ENCODE measurements at places on chromosomes 1 and 21. TPM values are rescaled to one million over a fixed set of nuclear protein-coding genes. Genes with fewer than 3 reads are reported as not detected.

DNA sequence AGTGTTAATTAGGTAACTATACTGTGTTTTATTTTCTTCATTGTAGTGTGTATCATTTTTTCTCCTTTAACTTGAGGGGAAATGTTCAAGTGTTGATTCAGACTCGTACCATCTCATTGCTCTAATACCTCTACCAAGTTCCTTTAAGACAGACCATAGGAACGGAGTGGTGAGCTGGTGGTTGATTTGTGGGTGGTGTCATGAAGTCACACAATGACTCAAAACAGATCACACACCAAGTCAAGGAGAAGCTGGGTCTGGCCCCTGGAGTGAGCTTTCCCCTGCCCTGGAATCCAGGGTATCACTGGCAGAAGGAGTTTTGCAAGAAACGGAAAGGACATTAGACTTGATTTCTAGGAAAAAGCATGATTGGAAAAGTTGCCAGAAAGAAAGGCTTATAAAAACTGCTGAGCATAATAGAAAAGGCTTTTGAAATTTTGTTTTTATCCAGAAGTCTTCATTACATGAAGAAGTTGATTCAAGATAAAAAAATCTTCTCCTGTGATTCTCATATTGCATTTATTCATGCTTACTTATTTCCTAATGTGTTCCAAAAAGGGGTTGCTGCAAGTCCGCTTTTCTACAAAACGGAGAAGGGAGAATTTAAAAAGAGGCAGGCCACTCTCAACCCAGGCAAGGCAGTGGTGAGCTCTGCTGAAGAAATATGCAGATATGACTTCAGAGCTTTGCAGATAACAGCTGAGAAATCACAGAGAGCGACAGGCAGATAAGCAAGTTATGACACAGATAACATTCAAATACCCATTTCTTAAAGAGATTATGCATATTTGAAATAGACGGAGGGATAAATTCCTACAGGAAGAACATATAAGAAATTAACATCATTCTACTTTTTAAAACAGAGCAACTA, 79.7 kb downstream of the TBX19 start:
- H3K27ac ChIP-seq = no peak overlapping the region
- no peaks in the 10 kb centered on the region for H3K36me3 ChIP-seq
- H3K27me3 ChIP-seq = no peaks in the 10 kb centered on the region
- no peak overlapping the region for H3K4me3 ChIP-seq
- DNase-seq = no peak
- peaks cover 6% of the 10 kb centered on the region for H3K4me1 ChIP-seq

DNA sequence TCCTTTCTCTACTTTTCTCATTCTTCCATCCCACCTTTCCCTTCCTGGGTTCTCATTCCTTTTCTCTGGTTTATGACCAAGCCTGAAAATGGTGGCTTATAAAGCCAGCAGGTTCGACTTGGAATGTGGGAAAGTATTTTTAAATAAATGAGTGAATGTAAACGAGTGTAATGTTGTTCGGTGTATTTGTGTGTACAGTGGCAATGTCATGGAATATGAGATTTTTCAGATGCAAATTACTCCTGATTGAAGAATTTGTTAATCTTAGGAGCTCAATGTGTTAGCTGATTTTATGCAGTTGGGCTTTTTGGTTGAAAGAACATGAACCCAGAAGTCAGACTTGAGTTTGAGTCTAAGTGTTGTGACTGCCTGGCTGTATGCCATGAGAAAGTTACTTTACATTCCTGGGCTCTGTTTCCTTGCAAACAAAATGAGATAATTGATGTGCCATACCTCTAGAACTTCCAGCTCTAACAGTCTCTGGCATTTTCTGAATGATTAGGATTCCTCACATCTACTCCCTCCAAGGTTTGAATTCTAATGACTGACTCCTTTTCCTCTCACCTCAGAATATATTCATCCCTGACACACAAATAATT, 6.6 kb downstream of the SGIP1 start:
- no peak overlapping the region for H3K27ac ChIP-seq
- H3K27me3 ChIP-seq = no peaks in the 10 kb centered on the region
- no peak for DNase-seq
- no peaks in the 10 kb centered on the region for H3K36me3 ChIP-seq
- H3K4me3 ChIP-seq = no peak overlapping the region
- H3K4me1 ChIP-seq = no peaks in the 10 kb centered on the region

- DNase-seq = no peak
- H3K4me1 ChIP-seq = no peaks in the 10 kb centered on the region
- H3K36me3 ChIP-seq = no peaks in the 10 kb centered on the region
- H3K27ac ChIP-seq = no peak overlapping the region
- H3K4me3 ChIP-seq = no peak overlapping the region
These were observed 4.0 kb downstream of the ACTL8 start for GRCh38 chr1:17759114-17759513.

- H3K4me3 ChIP-seq = no peak overlapping the region
- DNase-seq = no peak
- H3K27me3 ChIP-seq = no peaks in the 10 kb centered on the region
- no peak overlapping the region for H3K27ac ChIP-seq
- no peaks in the 10 kb centered on the region for H3K36me3 ChIP-seq
These were observed 519.0 kb downstream of the NPHP4 start for GRCh38 chr1:5473268-5473667.

DNA sequence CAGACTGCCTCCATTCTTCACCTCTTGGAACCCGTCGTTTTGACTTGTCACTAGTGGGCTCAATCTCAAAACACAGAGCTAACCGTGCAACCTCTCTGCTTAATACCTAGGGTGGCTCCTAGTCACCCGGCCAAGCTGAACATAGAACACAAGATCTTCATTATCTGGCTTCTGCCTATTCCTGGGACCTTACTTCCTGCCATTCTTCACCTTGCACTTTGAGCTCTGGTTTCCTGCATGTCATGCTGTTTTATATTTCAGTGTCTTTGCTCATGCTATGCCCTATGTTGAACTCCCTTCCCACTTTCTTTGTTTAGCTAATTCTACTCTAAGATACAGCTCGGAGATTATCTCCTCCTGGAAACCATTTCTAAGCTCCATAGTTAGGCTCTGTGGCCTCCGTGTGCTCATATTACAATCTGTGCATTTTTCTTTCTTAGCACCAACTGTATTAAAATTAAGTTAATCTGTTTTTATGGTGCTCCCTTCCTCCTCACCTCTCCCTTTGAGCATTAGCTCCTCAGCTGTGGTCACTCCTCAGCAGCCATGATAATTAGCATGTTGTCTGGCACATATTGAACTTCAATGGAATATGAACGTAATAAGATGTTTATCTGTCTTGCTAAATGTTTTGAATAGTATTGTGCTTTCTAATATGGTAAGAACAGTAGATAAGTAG, 13.1 kb downstream of the GPSM2 start:
- H3K36me3 ChIP-seq = no peaks in the 10 kb centered on the region
- no peak for DNase-seq
- H3K27me3 ChIP-seq = no peaks in the 10 kb centered on the region
- no peak overlapping the region for H3K27ac ChIP-seq

- H3K27me3 ChIP-seq = no peaks in the 10 kb centered on the region
- H3K27ac ChIP-seq = peak overlapping the region; percentile 84
- H3K4me1 ChIP-seq = no peaks in the 10 kb centered on the region
- no peaks in the 10 kb centered on the region for H3K36me3 ChIP-seq
- no peak overlapping the region for H3K4me3 ChIP-seq
- no peak for DNase-seq
These were observed 4.5 kb upstream of the EXTL1 start for GRCh38 chr1:26016953-26017545.

DNA sequence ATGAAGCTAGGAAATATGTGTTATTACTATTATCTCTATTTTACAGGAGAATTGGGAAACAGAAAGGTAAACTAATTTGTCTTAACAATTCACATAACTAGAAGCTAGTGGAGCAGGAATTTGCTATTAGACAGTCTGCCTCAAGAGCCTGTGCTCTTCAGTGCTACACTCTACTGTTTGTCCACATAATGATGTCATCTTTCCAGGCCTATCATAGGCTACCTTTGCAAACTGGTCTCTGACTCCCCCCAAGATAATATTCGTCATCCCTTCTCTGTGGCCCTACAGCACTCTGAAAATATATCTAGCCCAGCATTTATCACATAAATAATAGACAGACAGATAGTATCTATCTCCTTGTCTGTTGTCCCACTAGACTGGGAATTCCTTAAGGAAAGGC, 34.1 kb downstream of the TRIT1 start:
- no peak for DNase-seq
- no peaks in the 10 kb centered on the region for H3K27me3 ChIP-seq
- H3K36me3 ChIP-seq = peaks cover 56% of the 10 kb centered on the region

DNA sequence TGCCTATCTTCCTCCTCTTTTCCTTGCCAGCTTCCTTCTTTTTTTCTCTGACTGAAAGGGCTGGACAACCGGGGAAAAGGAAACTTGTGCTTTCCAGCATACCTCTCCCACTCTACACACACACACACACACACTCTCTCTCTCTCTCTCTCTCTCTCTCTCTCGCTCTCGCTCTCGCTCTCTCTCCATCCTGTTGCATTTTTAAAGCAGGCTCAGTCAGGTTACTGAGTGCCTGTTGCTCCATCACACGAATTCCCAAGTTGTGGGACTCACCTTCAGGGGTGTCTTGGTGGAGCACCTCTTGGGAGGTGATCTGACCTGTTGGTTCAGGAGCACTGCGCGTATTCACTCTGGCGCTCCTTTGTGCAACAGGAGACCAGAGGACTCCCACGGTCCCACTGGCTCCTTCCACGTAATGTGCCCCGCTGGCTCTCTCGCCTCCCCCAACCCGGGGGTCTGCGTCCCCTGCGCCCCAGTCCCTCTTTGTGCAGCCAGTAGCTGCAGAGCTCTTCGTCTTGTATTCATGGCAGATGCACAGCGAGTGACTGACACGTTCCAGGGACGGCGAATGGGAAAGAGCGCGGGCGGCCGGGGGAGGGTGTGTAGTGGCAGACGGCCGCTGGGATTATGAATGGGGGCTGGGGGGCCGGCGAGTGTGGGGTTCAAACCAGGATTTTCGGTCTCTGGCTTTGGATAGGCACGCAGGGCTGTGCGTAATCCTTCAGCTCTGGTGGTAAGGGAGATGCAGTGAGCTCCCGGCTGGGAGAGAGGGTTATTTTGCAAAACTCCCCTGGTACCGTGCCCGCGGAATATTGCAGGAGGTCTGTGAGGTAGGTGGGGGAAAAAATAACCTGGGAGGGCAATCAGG, 660 bp upstream of the PDE4B start:
- no peaks in the 10 kb centered on the region for H3K4me1 ChIP-seq
- H3K27me3 ChIP-seq = no peaks in the 10 kb centered on the region
- no peaks in the 10 kb centered on the region for H3K36me3 ChIP-seq
- H3K27ac ChIP-seq = no peak overlapping the region

- no peak for DNase-seq
- H3K4me1 ChIP-seq = no peaks in the 10 kb centered on the region
- no peak overlapping the region for H3K4me3 ChIP-seq
- no peaks in the 10 kb centered on the region for H3K36me3 ChIP-seq
- H3K27ac ChIP-seq = peak overlapping the region; percentile 11
These were observed 208.1 kb upstream of the VAMP3 start for GRCh38 chr1:7562729-7563605.

DNA sequence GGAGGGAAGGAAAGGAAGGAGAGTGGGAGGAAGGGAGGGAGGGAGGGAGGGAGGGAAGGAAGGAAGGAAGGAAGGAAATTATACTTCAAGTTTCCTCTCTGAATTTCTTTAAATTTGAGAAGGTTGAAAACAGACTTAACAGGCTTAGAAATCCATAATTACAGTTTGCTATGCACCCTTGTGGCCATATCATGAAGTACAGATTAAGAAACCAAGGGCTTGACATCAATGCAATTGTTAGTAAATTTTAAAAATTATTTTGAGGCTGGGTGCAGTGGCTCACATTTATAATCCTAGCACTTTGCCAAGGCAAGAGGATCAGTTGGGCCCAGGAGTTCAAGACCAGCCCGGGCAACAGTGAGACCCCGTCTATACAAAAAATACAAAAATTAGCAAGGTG, 14.4 kb downstream of the ANP32E start:
- peaks cover 51% of the 10 kb centered on the region for H3K36me3 ChIP-seq
- no peaks in the 10 kb centered on the region for H3K27me3 ChIP-seq
- H3K4me1 ChIP-seq = no peaks in the 10 kb centered on the region

DNA sequence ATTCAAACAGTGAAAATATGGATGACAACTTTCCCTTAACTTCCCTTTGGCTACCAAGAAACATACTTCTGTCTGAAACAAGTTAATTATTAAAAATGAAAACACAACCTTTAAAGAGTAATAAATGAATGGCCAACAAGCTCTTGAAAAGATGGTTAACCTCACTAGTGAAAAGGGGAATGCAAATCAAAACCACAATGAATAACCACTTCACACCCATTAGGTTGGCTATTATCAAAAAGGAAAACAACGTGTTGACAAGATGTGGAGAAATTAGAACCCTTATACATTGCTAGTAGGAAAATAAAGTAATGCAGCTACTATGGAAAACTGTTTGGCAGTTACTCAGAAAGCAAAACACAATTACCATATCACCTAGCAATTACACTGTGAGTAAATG, 14.1 kb downstream of the COP1 start:
- no peaks in the 10 kb centered on the region for H3K4me1 ChIP-seq
- no peaks in the 10 kb centered on the region for H3K36me3 ChIP-seq
- H3K4me3 ChIP-seq = no peak overlapping the region
- DNase-seq = no peak

- H3K36me3 ChIP-seq = no peaks in the 10 kb centered on the region
- no peak for DNase-seq
- H3K27me3 ChIP-seq = no peaks in the 10 kb centered on the region
- no peak overlapping the region for H3K4me3 ChIP-seq
These were observed 55.8 kb upstream of the MTF2 start for GRCh38 chr1:93023281-93023680.

DNA sequence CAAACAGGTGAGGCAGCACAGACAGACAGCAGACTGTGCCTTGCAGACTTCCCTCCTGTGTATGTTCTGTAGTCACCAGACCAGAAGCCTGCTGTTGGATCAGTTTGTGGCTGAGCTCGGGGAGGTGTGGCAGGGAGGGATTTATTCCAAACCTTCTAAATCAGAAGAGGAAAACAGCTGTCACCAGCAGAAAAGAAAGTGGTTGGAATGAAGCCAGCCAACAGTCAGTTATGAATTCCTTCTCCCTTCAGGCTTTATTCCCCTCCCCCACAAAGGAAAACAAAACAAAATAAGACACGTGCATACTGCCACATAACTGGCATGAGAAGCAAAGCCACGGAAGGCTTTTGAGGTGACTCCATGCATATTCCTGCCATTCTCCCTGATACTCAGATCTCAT, 19.0 kb upstream of the PIGV start:
- no peak overlapping the region for H3K4me3 ChIP-seq
- no peaks in the 10 kb centered on the region for H3K27me3 ChIP-seq
- peaks cover 91% of the 10 kb centered on the region for H3K36me3 ChIP-seq
- H3K27ac ChIP-seq = no peak overlapping the region
- peaks cover 38% of the 10 kb centered on the region for H3K4me1 ChIP-seq

DNA sequence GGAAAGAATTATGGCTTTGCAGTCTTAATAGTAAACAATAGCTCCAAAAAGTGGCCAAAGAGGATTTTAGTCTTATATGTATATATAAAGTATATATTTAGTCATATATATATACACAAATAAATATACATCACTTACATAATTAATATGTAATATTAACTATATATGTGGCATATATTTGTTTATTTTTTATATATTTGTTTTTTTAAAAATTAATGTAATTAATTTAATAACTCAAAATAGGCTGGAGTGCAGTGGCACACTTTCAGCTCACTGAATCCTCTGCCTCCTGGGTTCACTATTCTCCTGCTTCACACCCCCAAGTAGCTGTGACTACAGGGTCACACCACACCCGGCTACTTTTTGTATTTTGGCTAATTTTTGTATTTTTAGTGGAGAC, 532.6 kb downstream of the KCNT2 start:
- H3K36me3 ChIP-seq = no peaks in the 10 kb centered on the region
- DNase-seq = no peak
- no peak overlapping the region for H3K4me3 ChIP-seq
- no peak overlapping the region for H3K27ac ChIP-seq

INSRR gene
- not detected for total RNA-seq

HSPA6 gene
- total RNA-seq = 1.3 TPM
